ENCODE measurements at places on chromosomes 13 and 19. TPM values are rescaled to one million over a fixed set of nuclear protein-coding genes. Genes with fewer than 3 reads are reported as not detected.

GRCh38 chr13:112251930-112252585 lies 124.1 kb upstream of the SPACA7 start:
- no peak overlapping the region for H3K4me3 ChIP-seq
- no peaks in the 10 kb centered on the region for H3K4me1 ChIP-seq
- H3K36me3 ChIP-seq: no peaks in the 10 kb centered on the region
- no peak for DNase-seq
- H3K27me3 ChIP-seq: peaks cover 12% of the 10 kb centered on the region

The SMIM17 gene
- not detected for total RNA-seq

The DIAPH3 gene
- 0.45 TPM for total RNA-seq

GRCh38 chr19:54473071-54473891 lies at the start of gene CDC42EP5:
Gene CDC42EP5 (minus strand): TSS chr19:54473296. CDS start chr19:54465547, 7,749 bp downstream.
- peaks cover 12% of the 10 kb centered on the region for H3K4me1 ChIP-seq
- DNase-seq: no peak
- H3K27ac ChIP-seq: no peak within 1 kb of the TSS
- peaks cover 41% of the 10 kb centered on the region for H3K27me3 ChIP-seq
- no peak within 1 kb of the TSS for H3K4me3 ChIP-seq

GRCh38 chr19:19103167-19103566 lies 35.1 kb downstream of the TMEM161A start:
- no peak for DNase-seq
- H3K4me1 ChIP-seq: no peaks in the 10 kb centered on the region
- H3K36me3 ChIP-seq: peaks cover 33% of the 10 kb centered on the region
- no peak overlapping the region for H3K4me3 ChIP-seq

The KCNN4 gene
- 21.9 TPM for total RNA-seq

The PDE4C gene
- total RNA-seq: not detected

DNA sequence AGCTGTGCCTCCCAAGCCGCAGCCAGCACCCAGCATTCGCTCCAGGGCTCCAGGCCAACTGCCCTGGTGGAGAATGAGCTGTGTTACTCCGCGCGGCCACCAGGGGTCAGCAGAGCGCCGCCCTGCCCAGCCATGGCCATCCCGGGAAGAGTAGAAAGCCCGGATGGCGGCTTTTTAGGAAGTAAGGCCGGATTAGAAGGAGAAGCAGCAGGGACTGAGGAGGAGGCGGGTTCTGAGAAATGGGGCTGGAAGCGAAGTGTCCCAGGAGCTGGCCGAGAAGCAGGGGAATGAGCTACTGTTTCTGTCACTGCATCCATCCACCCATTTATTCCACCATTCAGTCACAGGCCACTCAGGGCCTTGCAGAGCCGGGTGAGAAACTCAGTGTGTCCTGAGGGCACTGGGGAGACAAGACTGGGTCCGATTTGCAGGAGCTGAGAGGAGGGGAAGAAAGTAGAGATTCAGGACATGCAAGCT lies 6.6 kb upstream of the NPAS1 start:
- H3K27me3 ChIP-seq: no peaks in the 10 kb centered on the region
- no peak overlapping the region for H3K27ac ChIP-seq
- DNase-seq: peak; percentile 23
- no peak overlapping the region for H3K4me3 ChIP-seq
- no peaks in the 10 kb centered on the region for H3K36me3 ChIP-seq

The OR7A5 gene
- total RNA-seq: not detected

The OR4F17 gene
- total RNA-seq: not detected

DNA sequence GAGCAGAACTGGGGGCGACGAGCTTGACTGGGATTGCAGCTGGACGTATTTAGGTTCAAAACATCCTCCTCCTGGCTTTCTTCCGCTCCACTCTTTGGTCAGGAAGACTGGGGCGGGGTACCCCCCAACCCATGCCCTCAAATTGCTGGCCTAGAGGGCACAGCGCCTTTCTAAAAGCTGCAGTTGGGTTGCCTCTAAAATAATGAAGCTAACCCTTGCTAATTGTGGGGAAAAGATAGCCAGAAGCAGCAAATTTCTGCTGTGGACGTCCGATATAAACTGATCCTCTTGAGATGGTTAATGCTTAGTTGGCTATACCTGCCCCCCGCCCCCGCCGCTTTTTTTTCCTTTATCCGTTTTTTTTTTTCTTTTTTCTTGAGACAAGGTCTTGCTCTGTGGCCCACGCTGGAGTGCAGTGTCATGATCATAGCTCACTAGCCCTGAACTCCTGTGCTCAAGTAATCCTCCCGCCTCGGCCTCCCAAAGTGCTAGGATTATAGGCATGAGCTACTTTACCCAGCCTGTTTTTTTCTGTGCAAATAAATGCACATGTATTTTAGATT lies 754 bp upstream of the CHERP start:
- no peaks in the 10 kb centered on the region for H3K36me3 ChIP-seq
- DNase-seq: no peak
- no peaks in the 10 kb centered on the region for H3K27me3 ChIP-seq
- peak overlapping the region; percentile 66 for H3K27ac ChIP-seq
- peaks cover 60% of the 10 kb centered on the region for H3K4me1 ChIP-seq

GRCh38 chr19:31818798-31819105 lies 469.5 kb upstream of the TSHZ3 start:
- H3K4me3 ChIP-seq: no peak overlapping the region
- no peaks in the 10 kb centered on the region for H3K4me1 ChIP-seq
- no peaks in the 10 kb centered on the region for H3K36me3 ChIP-seq
- no peak overlapping the region for H3K27ac ChIP-seq
- H3K27me3 ChIP-seq: no peaks in the 10 kb centered on the region

DNA sequence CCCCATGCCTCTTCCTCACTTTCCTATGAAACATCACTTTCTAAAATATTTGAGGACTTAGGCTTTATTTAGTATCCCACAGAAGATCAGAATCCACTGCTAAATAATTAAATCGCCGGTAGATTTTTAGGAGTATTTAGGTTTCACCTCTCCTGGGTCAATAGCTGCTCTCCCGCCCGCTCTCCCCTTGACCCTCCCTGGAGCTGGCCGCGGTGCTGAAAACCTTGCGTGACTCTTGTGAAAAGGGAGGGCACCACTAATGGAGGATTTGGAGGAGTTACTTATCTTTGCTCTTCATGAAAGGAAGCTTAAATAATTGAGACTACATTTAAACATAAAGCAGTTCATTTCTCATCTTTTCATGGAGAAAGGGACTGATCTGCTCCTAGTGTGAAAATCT lies 14.1 kb downstream of the POU4F1 start:
- H3K4me1 ChIP-seq: no peaks in the 10 kb centered on the region
- H3K27me3 ChIP-seq: peaks cover 28% of the 10 kb centered on the region
- no peaks in the 10 kb centered on the region for H3K36me3 ChIP-seq
- no peak overlapping the region for H3K4me3 ChIP-seq
- no peak overlapping the region for H3K27ac ChIP-seq
- no peak for DNase-seq

- peaks cover 15% of the 10 kb centered on the region for H3K4me1 ChIP-seq
- no peak for DNase-seq
- H3K4me3 ChIP-seq: no peak overlapping the region
- peaks cover 28% of the 10 kb centered on the region for H3K27me3 ChIP-seq
- H3K36me3 ChIP-seq: no peaks in the 10 kb centered on the region
- no peak overlapping the region for H3K27ac ChIP-seq
Measured at GRCh38 chr13:113883314-113883811, 19.5 kb upstream of the GAS6 start.
